CD4-positive, alpha-beta T cell (primary cell): ENCODE measurements at places on chromosomes 12 and 14.

DNA sequence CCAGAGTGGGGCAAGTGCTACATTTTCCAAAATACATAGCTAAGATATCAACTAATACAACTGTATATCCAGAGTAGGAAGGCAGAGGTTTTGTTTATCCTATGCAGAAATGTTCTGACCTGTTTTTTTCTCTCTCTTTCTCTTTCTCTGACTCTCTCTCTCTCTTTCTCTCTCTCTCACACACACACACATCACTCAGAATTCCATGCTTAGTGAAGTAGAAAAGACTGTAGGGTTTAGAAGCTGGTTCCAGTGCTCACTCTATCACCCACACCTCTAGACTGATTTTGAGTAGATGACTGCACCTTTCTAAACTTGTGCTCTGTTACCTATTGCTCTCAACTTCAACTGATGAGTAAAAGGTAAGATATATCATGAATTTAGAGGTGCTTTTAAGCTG lies 356.7 kb downstream of the LRIG3 start:
- no peaks in the 10 kb centered on the region for H3K27me3 ChIP-seq
- no peaks in the 10 kb centered on the region for H3K4me1 ChIP-seq
- H3K4me3 ChIP-seq: no peak overlapping the region
- no peak overlapping the region for H3K27ac ChIP-seq
- DNase-seq: no peak

DNA sequence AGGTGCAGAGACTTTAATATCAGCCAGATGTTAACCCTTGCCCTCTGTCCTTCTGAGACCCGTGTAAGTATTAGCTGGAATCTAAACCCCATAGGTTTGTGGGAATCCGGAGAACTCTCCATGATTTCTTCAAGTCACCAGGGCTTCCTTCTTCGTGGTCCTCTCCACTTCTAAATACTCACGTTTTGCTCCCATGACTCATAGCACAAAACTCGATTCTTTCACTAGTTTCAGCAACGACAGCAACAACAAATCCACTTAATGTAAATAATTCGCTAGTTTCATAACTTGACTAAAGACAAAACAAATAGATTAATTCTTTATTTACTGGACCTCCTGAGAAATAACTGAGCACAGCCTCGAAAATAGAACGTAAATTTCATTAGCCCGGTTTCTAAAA lies 4.4 kb upstream of the CLEC2A start:
- H3K4me3 ChIP-seq: no peak overlapping the region
- no peaks in the 10 kb centered on the region for H3K4me1 ChIP-seq
- DNase-seq: no peak
- no peak overlapping the region for H3K27ac ChIP-seq
- peaks cover 2% of the 10 kb centered on the region for H3K27me3 ChIP-seq

- H3K4me3 ChIP-seq: no peak overlapping the region
- no peaks in the 10 kb centered on the region for H3K4me1 ChIP-seq
- no peaks in the 10 kb centered on the region for H3K36me3 ChIP-seq
- no peak for DNase-seq
- H3K27ac ChIP-seq: no peak overlapping the region
These were observed 191.4 kb downstream of the CACNA1C start for GRCh38 chr12:2244013-2244861.

GRCh38 chr12:41151793-41152192 lies 36.3 kb upstream of the PDZRN4 start:
- no peaks in the 10 kb centered on the region for H3K27me3 ChIP-seq
- DNase-seq: no peak
- no peak overlapping the region for H3K27ac ChIP-seq
- H3K4me3 ChIP-seq: no peak overlapping the region
- no peaks in the 10 kb centered on the region for H3K4me1 ChIP-seq
- no peaks in the 10 kb centered on the region for H3K36me3 ChIP-seq

GRCh38 chr14:72013721-72014345 lies 81.6 kb downstream of the RGS6 start:
- H3K27ac ChIP-seq: no peak overlapping the region
- no peaks in the 10 kb centered on the region for H3K27me3 ChIP-seq
- no peak for DNase-seq
- no peaks in the 10 kb centered on the region for H3K4me1 ChIP-seq
- H3K36me3 ChIP-seq: no peaks in the 10 kb centered on the region
